NK-92 treated with Interleukin-12 subunit alpha and Interleukin-12 subunit beta, amount 100 ng/mL, for 24 hours (cell line): ENCODE measurements at places on chromosomes 1 and 21.

- DNase-seq: no peak
Observed at GRCh38 chr1:70204600-70204999, 779 bp downstream of the LRRC40 start.

DNA sequence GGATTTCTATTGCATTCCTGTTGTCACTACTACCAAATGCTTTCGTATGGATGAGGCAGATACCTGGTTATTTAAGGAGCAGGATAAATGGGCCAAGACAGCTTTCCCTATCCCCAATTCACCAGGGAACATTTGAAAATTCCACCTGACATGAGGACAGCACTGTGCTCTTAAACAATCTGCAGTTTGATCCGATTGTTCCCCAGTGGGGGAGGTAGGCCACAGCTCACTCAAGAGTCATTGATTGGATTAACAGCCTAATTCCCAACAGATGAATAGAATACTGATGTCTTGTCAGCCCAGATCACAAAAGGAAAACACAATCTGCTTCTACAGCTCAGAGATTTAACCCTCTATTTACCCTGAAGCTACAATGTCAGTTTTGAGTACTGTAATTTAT, 123.9 kb downstream of the LHX4 start:
- DNase-seq: no peak

DNA sequence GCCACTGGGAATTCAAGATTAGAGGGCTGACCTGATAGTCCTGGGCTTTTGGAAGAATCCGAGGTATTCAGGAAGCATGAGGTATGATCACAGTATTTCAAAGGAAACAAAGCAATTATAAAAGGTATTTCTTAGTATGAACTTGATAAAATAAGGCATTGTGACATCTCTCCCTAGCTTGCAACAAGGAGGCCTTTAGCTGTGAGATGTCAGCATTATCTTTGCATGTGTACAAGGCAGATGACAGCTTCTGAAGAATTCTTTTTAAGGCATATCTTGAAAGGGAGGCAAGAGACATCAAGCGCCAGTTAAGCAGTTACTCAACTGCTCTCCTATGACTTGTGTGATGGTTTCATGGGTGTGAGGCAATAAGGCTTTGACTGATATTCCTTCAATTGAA, 1123.7 kb downstream of the PLA2G4A start:
- DNase-seq: no peak

GRCh38 chr1:236172041-236172579, 29.8 kb downstream of the GPR137B start:
- no peak for DNase-seq

DNA sequence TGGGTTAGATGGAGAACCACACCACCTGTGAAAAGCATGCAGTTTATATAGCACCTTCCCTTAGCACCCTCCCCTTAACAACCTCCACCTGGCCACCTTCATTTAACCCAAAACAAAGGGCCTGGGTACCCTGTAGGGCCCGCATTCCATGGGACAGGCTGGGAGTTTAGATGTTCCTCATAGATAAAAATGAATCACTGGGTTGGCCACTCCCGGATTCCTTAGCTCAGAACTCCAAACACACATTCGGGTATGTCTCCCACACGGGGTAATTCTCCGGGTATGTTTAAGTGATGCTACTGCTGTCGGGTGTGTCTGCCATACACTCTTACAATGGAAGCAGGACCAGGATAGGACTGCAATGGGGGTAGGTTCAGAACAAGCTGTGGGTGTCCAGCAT, 43.9 kb upstream of the FOXO6 start:
- DNase-seq: no peak

GRCh38 chr1:116947092-116947860, 37.6 kb downstream of the PTGFRN start:
- no peak for DNase-seq

- DNase-seq: no peak
Observed at GRCh38 chr1:203251466-203251865, 22.0 kb upstream of the CHIT1 start.

DNA sequence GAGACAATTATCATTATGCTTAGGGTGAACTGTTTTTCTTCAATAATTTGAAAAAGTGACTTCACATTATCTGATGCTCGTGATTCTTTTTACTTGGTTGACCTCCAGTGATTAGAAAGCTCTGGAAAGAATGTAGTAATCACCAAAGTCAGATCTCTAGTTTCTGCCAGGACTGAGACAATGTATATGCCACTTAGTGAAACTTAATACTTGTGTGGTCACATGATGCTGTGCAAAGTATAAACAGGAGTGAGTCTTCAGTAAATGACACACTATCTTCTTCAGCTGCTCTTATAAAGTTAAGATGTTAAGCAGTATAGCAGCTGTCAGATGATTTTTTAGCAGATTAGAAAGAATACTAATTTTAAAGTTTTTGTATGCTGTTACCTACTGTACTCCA, 17.2 kb downstream of the VCAM1 start:
- DNase-seq: no peak

DNA sequence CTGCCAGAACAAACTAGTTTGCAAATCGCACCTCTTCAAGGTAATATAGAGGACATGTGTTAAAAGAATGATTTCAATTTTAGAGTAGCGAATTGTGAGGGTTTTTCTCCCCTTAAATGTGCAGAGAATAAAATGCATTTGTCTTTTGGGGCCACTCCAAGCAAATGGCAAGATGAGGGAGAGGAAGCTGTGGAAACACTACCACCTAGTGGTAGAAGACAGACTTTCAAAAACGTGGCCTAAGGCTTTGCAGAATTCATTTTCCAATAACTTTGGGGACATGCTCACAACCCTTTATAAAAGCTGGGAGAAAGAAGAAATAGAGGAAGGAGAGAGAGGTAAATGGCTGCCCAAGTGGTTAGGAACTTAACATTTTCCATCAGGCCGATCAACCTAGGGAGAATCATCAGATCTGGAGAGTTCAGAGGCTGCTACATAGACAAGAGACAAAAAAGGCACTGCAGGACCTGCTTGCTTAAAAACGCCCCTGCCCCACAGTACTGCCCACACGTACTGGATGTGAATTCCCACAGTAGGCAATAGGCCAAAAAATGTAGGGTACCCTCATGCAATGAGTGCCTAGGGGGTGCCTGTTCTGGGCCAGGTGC, 15.7 kb upstream of the RCAN1 start:
- no peak for DNase-seq

- no peak for DNase-seq
Observed at GRCh38 chr1:89608319-89608983, 24.5 kb upstream of the LRRC8C start.

DNA sequence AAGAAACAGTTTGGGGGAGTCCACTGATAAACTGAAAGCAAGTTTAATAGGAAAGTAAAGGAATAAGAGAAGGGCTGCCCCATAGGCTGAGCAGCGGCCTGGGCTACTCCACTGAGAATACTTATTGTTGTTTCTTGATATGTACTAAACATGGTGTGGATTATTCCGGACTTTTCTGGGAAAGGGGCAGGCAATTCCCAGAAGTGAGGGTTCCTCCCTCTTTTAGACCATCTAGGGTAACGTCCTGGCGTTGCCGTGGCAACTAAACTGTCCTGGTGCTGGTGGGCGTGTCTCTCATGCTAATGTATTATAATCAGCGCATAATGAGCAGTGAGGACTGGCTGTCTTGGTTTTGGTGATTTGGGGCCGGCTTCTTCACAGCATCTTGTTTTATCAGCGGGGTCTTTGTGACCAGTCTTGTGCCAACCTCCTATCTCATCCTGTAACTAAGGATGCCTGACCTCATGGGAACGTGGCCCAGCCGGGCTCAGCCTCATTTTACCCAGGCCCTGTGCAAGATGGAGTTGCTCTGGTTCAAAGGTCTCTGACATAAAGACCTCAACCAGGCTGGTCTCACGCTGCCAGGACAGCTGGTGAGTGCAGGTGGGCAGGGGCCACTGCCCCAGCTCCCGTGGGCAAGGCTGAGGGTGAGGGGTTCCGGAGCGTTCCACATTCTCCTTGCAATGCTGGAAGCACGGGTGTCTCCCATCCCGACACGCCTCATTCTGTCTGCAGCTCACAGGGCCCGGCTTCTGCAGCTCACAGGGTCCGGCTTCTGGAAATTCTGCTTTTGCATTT, 19.6 kb upstream of the C1orf159 start:
- DNase-seq: no peak

DNA sequence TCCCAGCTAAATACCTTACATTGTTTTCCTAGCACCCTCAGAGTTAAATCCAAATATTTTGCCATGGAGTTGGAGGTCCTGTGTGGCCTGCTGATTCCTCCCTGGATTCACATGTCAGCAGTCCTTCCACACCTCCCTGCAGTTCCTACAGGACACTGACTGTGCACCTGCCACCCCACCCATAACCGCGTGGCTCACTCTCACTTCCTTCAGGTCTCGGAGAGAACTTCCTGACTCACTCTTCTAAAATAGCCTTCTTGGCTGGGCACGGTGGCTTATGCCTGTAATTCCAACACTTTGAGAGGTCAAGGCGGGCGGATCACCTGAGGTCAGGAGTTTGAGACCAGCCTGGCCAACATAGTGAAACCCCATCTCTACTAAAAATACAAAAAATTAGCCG, 8.4 kb upstream of the CAMTA1 start:
- DNase-seq: no peak

DNA sequence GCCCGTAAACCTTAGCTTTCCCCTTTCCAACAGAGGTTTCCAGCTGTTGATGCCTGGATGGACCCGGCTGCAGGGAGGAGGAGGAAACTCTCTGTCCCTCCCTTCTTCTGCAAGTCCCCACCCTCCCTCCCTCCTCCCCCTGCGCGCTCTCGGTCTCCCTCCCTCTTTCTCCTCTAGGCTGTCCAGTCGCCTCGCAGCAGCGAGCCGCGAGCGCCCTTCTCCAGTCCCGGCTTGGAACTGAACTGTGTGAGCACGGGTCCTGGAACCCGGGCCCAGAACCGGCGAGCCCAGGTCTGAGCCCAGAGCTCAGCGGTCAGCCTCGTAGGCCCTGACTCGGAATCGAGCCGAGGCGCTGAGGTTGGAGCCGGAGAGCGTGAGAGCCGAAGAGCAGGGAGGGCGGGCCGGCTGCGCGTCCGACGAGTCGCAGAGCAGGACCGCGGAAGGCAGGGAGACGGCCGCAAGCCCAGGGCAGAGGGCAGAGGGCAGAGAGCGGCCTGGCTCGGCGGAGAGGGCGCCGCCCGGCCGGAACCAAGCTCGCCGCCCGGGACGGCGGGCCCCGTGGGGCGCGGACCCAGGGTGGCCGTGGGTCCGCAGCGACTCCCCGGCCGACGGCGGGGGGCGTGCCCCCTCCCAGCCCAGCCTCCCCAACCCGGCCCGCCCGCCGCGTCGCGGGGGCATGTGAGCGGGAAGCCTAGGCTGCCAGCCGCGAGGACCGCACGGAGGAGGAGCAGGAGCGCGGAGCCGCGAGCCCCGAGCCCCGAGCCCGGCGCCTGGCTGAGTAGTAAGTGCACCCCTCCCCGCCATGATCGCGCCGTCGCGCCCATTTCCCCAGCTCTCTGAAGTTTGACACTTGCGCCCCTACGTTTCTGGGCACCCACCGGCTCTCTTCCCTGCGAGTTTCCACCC, at the start of gene SOX13:
SOX13 (plus strand) TSS at position 185 of the 906 bp plus-strand sequence. CDS start 39,801 bp downstream, outside the sequence.
- DNase-seq: no peak

GRCh38 chr1:58904299-58905125, 120.7 kb upstream of the JUN start:
- DNase-seq: no peak

- DNase-seq: no peak
Observed at GRCh38 chr1:160652924-160653619, 6.2 kb upstream of the SLAMF1 start.

GRCh38 chr21:33047231-33047630, 21.5 kb downstream of the OLIG2 start:
- DNase-seq: no peak

DNA sequence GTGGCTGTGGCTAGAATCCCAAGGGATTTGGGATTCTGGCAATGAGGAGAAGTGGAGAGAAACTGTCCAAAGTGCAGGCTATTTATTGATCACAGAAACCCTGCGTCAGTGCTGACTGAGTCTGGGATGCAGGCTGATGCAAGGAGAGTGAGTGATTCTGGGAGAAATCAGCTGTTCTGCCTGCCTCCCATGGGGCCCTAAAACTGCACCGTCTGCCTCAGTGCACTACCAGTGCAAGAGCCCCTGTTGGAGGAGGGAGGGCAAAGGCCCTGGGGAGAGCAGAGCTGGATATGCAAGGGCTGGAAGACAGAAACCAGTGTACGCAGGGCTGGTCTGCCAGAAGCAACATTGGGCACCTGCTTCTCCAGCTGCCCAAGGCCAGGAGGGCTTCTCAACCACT, 42.6 kb downstream of the C1orf198 start:
- DNase-seq: no peak

DNA sequence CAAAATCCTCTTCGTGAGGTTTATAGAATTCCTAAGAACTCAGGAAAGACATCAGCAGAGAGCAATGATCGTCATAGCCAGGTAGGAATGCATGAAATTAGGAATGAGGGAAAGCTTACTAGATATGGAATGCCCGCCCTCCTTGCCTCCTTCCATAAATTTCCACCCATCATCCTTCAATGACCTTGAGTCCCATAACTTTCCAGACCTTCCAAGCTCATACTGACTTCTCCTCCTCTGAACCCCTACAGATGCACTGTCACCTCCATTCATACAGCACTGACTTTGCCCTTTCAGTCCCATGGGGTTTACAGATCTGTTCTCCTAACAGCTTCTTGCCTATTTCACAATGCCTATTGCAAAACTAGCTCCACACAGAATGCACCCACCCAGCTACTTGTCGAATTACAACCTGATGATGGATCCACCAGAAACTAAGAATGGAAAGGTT, 23.8 kb upstream of the PPP1R15B start:
- no peak for DNase-seq
